ENCODE measurements at places on chromosomes 3 and 15.

DNA sequence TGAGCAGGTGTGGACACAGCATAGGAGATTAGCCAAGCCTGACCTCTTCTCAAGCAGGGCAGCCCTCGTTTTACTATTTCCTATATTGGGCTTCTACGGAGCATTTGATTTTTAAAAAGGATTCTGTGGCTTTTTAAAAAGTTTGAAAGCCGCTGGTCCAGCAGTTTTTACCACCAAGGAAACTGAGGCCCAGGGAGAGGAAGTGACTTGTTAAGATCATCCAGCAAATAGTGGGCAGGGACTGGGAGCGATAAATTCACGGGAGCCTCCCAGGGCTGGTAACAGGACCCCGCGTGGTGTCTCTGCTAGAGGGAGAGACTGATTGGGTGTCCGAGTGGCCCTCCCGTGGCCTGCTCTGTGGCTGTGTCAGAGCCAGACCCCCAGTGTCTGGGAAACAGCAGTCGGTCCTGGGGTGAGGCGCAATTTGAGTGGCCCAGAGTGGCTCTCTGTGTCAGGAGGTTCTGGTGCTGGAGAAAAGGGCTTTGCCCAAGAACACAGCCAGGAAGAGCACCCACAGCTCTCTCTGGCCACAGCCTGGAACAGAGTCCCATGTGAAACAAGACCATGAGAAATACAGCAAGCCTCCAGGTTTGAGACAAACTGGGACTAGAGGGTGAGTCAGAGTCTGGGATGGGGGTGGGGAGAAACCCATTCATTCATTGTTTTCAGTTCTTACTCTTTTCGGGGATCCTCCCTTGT is 4.2 kb downstream of the FURIN start:
- no peak for DNase-seq

GRCh38 chr3:33795131-33795530 is 3.3 kb upstream of the PDCD6IP start:
- DNase-seq = no peak

DNA sequence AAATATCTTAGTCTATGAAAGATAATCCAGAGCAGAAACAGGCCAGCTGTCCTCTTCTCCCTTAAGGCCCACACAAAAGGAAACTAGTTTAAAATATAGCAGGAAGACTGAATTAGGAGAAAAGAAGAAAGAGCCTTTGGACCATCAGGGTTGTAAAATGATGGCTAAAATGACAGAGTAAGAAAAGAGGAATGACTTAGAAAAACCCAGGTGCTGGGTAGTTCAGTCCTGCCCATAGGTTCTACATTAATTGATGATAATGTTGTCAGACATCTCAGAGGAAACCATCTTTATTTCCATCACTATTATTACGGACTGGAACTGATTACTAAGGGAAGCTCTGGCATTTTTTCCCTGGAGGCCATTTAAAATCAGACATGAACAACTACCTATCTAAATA is 142.8 kb upstream of the STT3B start:
- no peak for DNase-seq

DNA sequence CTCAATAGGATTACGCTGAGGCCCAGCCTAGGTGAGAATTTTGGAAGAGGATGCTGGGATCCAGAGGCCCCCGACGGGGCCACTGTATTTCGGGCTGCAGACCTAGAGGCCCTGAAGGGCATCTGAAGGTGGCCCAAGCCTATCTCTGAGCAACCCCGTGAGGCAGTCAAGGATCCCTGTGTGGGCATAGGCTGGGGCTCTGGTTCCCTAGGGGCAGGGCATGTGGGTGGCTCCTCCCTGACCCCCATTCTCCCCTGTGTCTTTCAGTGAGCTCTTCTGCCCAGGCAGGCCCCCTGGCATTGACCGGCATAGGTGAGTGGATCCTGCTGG is 216.0 kb downstream of the SNRPN start:
- DNase-seq = no peak

- no peak for DNase-seq
Measured at GRCh38 chr15:25967116-25967515, 104.0 kb upstream of the ATP10A start.

GRCh38 chr3:98734735-98735134 is 28.4 kb upstream of the ST3GAL6 start:
- DNase-seq = no peak

DNA sequence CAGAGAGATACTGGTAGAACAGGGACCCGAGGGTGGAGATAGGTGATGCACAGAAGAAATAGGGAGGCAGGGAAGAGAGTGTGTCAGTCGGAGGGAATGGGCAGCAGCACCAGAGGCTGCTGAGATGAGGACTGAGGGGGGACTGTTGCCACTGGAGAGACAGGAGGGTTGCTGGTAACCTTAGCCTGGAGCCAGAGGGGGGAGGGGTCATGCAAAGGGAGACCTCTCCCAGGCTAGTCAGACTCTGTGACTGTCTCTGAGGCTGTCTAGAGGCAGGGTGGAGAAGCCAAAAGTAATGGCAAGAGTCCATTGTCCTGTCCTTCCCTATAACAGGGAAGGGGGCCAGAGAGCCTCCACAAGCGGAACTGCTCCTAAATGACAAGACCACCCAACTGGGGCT is 2.1 kb upstream of the DLEC1 start:
- DNase-seq = no peak

- DNase-seq = no peak
Measured at GRCh38 chr3:23481011-23481615, 278.0 kb downstream of the UBE2E2 start.

DNA sequence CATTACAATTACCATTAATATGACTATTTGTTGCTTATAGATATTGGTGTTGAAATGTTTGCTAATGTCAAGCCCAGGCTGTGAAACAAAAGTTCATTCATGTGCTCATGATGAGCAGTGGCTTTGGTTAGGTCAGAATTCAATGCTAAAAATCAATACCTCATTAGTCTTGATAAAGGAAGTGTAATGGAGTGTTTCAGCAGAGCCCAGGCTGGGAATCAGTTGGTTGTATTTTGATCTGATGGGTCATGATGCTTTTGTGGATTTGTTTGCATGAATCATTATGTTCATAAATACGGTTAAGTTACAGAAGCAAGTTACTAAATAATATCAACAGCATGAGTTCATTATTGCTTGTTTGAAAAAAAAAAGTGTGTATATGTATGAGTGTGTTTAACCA is 13.6 kb upstream of the ZNF774 start:
- DNase-seq = no peak

- DNase-seq = no peak
Measured at GRCh38 chr3:23767546-23767945, 38.2 kb upstream of the UBE2E1 start.

- no peak for DNase-seq
Measured at GRCh38 chr3:172324611-172325203, 123.5 kb downstream of the GHSR start.

- DNase-seq = no peak
Measured at GRCh38 chr3:138455801-138456716, 21.6 kb downstream of the ESYT3 start.

DNA sequence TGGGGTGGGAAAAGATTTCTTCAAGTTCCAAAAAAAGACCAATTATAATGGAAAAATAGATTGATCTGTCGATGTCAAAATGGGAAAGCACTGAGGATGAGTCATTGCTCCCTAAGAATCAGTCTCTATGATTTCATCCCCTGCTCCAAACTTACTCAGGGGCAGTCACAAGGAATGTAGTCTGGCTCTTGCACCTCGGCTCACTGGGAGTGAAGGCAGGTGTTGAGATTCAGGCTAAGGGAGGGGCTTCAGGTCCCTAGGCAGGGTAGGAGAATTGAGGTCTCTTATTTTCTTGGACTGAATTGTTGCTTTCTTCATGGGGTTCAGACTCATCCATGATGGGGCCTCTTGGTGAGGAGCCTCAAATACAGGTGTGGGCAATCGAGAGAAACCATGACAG is 14.2 kb downstream of the ESYT3 start:
- DNase-seq = no peak

GRCh38 chr15:60371175-60372051 is 26.4 kb downstream of the ANXA2 start:
- peak; percentile 99 for DNase-seq

GRCh38 chr3:197430502-197430901 is 125.3 kb downstream of the BDH1 start:
- DNase-seq = no peak

DNA sequence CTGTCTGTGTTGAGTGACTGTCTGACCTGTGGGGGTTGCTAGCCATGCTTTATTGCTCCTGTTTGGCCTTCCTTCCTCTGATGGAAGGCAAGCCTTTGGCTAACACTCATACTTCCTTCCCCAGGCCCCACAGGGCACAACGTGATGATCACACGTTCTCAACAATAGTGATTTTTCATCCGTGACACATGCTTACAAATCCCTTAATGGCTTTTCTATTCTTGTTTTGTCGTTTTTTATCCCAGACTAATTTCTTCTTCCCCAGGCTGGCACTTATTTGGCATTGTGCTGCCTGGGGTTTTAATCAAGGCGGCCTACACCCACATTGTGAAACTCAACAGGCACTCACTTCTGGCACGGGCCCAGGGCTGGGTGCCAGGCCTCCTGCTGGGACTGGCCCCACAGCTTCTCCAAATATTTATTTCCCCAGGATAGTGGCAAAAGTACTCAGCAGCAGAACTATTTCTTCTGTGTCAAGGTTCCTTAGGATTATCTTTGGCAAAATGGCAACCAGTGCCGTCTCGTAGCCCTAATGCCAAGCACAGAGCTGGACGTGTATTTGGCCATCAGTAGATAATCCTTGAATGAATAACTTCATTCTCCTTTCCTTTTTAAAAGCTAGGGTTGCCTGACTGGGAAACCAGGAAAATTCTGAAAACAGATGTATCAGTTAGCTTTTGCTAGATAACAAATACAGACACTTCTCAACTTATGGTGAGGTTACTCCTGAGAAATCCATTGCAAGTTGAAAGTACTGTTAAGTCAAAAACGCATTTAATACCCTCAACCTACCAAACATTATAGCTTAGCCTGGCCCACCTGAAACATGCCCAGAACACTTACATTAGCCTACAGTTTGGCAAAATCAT is 30.6 kb downstream of the CMTM7 start:
- DNase-seq = peak; percentile 76

All from HS-27A (cell line).